ENCODE measurements at places on chromosomes 12 and 14.
A peak's percentile ranks its signal among the peaks of the same experiment; 100 is the strongest.

DNA sequence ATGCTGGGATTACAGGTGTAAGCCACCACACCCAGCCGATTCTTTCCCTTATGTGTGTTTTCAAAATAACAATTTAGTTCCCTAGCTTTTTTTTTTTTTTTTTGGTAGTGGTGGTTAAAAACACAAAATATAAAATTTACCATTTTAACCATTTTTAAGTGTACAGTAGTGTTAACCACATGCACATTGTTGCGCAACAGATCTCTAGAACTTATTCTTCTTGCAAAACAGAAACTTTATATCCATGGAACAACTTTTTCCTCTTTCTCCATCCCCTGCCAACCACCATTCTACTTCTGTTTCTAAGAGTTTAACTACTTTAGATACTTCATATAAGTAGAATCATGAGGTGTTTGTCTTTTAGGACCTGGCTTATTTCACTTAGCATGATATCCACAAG is 1.1 kb upstream of the NDUFA12 start:
- DNase-seq: no peak

- DNase-seq: no peak
Observed at GRCh38 chr14:56304456-56304855, 186.2 kb downstream of the PELI2 start.

GRCh38 chr12:125687820-125688219 is 622.6 kb downstream of the AACS start:
- no peak for DNase-seq

- no peak for DNase-seq
Observed at GRCh38 chr12:103947871-103948555, 17.7 kb upstream of the TDG start.

DNA sequence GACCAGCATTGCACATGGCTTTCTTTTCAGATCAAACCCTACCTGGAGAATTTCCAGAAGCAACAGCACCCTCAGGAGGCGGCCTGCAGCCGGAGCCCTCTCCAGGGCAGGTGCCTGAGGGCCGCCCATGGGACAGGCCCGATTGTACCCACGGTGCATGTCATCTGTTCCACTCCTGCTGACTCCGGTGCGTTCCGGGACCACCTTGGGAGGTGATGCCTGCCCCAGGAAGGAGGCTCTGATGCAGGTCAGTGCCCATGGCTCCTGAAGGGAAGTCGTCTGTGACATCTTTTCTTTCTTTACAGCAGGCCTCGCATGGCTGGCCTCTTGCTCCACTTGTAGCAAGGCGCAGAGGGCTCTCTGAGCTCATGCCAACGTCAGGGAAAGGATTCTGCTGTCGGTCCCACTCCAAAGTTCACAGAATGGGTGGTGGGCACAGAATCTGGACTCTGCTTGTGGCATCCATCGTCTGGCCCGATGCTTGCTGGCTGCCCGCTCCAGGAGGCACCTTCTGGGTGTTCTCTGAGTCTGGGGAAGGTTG is 160.7 kb upstream of the RTL1 start:
- no peak for DNase-seq

GRCh38 chr14:101877766-101878165 is 86.6 kb upstream of the DYNC1H1 start:
- no peak for DNase-seq

- peak; percentile 91 for DNase-seq
Observed at GRCh38 chr12:49336645-49337584, at the start of gene C1QL4. C1QL4 (minus strand) TSS chr12:49337188; CDS start chr12:49336477, 711 bp downstream.

DNA sequence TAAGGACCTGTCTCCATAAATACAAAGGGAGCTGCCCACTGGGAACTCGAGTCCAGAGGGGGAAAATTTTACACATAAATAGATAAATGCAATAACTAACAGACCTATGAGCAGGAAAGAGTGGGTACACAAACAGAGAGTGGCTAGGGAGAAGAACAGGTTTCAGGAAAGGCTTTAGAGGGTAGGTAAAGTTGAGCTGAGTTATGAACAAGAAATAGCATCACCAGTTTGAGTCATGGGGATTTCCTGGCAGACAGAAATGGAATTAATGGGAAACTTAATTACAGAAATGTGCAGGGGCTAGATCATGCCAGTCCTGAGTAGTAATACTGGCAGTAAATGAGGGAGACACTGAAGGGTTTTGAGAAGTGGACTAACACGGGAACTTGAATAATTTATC is 58.0 kb upstream of the CCDC175 start:
- DNase-seq: no peak

- DNase-seq: no peak
Observed at GRCh38 chr14:53093206-53093605, 59.9 kb downstream of the DDHD1 start.

DNA sequence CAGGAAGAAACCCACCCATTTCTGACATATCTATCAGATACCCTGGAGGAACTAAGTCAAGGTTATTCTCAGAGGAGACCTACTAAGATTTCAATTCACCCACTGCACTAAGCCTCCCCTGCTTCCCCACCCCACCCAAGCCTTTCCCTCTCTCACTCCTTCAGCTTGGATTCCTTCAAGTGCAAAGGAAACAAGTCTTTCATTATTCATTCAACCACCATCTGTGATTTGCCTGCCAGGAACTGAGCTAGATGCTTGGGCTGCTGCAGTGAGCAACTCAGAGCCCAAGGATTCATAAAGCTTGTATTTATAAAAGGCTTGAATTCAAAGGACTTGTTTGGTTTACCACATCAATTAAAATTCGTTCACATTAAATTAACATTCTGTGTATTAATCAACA is 161.3 kb downstream of the GXYLT1 start:
- DNase-seq: no peak

- DNase-seq: no peak
Observed at GRCh38 chr14:72792051-72792788, 101.7 kb downstream of the DPF3 start.

DNA sequence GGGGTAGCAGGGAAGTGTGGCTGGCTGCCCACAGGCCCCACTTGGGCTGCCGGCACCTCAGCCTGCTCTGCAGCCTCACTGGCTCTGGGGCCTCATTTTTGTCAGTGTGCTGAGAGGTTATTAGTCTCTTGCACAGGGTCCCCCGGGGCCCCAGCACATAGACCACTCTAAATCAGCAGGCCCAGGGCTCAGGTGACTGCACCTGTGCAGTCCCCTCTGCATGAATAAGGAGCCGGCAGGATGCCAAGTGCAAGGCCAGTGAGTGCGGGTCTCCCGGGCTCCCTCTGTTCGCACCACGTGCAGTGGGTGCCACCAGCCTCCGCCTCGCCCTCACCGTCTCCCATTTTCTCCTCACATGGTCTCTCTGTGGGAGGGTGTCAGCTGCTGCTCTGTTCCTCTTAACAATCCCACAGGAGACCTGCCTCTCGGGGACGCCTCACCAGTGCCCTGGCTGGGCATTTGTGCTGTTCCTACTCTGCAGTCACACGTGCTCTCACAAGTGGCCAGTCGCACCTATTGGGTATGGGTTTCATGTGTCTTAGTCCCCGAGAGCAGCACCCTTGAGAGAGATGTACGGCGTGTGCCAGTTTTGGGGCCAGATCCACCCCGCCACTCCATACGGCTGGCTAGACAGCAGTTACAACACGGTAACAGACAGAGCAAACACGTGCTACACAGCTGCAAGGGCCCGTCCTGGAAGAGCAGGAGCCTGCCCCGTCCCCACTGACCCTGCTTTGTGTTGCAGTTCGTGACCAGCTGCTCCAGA is 40.4 kb downstream of the MMAB start:
- DNase-seq: no peak

DNA sequence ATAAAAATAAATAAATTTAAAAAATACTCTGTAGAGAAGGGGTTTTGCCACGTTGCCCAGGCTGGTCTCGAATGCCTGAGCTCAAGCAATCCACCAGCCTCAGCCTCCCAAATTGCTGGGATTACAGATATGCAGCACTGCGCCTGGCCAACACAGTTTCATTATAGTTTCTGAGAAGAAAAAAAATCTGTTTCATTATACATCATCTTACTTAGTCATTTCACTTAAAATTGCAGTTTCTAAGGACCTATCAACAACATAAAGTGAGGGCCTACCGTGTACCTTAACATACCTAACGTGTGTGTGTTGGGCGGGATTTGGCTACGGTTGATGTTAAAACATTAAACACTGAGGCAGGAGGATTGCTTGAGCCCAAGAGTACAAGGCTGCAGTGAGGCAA is 28.3 kb downstream of the P2RX2 start:
- DNase-seq: no peak

GRCh38 chr12:1481326-1481725 is 113.1 kb downstream of the FBXL14 start:
- no peak for DNase-seq

DNA sequence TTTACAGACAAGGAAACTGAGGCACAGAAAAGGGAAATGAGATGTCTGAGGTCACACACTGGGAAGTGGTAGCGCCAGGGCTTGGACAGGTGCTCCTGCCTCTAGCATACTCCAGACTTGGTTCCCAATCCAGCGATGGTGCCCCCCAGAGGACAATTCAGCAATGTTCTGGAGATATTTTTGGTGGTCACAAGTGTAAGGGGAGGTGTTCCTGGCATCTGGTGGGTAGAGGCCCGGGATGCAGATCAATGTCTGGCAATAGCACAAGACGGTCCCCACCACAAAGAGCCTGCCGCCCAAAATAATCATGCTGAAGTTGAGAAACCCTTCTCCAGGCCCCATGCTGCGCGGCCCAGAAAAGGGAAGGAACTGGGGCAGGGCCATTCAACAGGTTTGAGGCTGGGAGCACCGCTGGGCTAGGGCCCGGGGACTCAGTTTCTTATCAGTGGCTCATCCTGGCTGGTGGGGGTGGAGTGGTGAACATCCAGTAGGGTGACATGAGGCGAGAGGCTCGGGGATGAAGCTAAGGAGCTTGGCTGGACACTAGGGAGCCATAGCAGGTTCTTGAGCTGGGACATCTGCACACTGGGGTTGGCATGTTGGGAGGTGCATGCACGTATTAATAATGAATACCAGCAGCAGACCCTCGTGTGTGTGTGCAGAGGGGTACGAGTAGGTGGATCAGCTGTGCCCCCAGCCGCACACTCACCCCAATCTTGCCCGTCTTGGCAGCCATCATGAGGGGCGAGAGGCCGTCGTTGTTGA is 35.1 kb downstream of the TRPV4 start:
- no peak for DNase-seq

GRCh38 chr12:50234347-50234746 is 49.0 kb downstream of the LIMA1 start:
- DNase-seq: no peak

- no peak for DNase-seq
Observed at GRCh38 chr12:32669584-32669983, 9.5 kb upstream of the DNM1L start.

GRCh38 chr14:103736546-103737431 is 21.2 kb downstream of the ZFYVE21 start:
- no peak for DNase-seq

DNA sequence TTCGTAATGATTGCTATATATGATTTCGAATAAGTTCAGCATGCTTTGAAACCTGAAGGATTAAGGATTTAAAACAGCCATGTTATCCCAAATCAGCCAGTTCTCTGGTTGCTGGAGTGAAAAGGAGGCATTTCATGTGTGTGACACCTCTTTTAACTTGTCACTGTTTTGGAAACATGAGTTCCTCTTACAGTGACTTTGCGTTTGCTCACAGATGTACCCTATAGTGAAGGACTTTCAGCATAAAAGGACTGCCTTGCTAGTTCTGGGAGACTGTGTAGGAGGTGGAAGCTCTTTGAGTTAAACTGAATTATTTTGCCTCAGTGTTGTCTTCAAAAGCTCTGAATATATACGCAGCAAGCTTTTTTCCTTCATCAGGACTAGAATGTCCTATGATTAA is 7.6 kb downstream of the RNASE11 start:
- DNase-seq: no peak

DNA sequence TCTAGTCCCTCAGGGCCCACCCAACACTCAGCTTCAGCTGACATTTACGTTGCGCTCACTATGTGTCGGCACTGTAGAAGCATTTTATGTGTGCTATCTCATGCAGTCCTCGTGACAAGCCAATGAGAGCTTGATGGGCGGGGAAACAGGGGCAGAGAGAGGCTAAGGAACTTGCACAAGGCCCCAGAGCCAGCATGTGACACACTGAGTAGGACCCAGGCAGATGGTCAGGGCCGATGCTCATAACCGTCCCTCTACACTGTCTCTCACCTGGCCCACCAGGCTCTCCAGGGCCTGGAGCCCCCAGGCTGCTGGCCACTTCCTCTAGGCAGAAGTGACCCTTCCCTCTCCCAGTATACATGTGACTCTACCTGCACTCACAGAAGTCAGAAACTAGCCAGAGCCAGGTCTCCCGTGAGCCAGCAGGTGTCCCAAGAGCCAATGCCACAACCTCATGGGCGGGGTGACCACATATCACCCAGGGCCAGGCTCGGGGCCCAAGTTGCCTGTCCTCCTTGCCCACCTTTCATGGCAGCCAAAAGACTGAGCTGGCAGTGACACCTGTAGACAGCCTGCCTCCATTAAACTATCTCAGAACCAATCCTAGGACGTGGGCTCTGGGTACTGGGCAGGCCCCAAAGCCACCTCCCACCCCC is 38.3 kb downstream of the TTC7B start:
- DNase-seq: no peak

DNA sequence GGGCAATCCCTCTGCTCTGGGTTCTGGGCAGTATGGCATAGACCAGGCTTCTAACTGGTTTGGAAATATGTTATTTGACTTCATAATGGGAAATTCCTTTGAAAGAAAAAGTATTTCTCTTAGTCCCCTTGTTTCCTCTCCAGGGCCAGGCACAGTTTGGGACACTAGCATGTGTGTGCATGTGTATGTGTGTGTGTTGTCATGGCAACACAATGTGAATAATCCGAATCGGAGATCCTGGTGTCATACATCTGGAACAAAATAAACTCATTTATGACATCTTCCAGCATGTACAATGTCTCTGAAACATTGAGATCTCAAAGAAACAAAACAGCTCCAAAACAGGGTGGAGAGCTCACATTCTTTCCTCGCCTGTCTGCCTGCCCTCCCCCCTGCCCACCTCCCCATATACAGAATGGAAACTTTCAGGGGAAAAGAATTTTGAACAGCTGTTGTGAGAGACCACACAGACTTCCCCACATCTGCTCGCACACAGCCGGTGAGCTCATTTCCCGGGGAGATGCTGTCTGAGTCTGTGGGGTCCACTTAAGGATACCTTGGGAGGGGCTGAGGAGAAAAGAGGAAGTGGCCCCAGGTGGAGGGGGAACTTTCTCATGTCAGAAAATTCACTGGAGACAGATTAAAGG is 55.5 kb upstream of the PARP11 start:
- no peak for DNase-seq

DNA sequence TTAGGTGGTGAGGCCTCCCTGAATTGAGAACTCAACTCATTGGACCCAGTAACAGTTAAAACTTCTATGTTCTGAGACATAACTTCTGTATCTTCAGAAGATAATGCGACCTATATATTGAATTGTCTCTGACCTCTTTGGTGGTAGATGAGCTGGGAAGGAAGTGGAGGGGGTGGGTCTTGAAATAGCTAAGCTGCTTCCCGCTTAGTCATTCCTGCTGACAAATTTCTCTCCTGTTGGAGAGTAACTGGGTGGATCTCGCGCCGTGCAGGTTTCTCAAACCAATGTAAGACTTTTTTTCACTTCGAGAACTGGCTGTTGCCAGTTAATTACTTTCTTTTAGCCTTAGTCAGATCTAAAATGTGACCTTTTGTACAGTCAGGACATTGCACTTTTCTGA is 100.8 kb downstream of the PPHLN1 start:
- DNase-seq: no peak

GRCh38 chr12:122505419-122506051 is 4.8 kb upstream of the ZCCHC8 start:
- DNase-seq: no peak

Measured in activated gamma-delta T cell treated with Interleukin-2 at 50 U/mL for 16 hours (primary cell).